ENCODE measurements at places on chromosomes 1 and 21.
A peak's percentile ranks its signal among the peaks of the same experiment; 100 is the strongest.

DNA sequence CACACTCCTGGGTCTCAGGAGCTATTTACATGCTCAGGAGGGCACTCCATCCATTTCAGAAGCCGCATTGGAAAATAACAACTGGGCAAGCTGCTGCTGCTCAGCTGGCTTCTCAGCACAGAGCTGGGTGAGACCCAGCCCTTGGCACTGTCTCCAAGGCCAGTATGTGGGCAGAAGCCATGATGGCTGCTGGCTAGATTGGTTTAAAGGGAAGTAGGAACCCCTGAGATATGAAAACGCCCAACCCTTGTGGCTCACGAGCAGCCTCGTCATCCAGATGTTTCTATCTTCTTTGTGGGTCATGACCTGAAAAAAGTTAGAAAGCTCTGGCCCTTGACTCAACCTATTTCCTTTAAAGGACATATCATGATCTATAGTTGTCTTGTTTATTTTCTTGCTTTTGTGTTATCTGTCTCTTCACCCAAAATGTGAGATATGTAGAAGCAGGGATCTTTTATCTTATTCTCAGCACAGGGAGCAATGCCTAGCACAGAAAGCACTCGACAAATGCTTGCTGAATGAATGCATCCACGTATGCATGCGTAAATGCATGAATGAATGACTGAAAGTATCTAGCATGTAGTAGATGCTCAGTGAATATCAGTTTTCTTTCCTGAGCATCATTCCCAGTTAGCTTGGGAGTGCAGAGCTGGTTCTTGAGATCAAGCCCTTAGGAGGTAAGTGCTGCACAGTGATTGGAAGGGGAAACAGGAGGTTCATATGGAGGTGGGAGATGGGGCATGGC is 11.6 kb downstream of the MYBPH start:
- no peak for DNase-seq

- no peak for DNase-seq
Measured at GRCh38 chr21:35664683-35665082, 395.6 kb downstream of the SETD4 start.

- no peak for DNase-seq
Measured at GRCh38 chr1:10901091-10901890, 104.8 kb upstream of the CASZ1 start.

- DNase-seq: no peak
Measured at GRCh38 chr1:22662318-22662717, 9.3 kb downstream of the C1QB start.

- no peak for DNase-seq
Measured at GRCh38 chr1:78869136-78869535, 137.4 kb downstream of the ADGRL4 start.

DNA sequence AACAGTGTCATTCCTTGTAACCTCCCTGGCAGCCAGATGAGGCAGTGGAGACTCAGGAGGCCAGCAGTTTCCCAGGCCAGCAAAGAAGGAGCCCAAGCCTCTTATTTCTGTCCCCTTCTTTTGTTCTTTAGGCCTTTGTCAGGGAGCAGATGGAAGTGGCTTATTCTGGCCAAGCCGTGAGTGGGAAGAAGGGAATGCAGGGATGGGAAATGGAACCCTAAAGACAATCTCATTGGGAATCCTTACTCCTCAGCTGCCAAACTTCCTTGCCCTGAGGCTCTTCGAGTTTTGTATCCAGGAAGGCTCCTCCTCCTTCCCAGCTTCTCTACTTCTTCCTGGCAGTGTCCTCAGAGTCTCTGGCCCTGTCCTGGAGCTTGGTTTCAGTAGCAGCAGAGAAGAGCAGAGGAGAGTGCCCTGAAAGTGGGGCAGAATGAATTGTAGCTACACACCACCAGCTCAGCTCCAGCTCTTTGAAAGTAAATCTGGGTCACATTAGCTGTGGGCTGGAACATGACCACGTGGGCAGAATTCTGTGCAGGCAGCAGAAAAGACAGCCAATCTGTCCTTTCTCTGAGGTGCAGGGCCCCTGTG is 63.9 kb downstream of the NDUFS5 start:
- peak; percentile 39 for DNase-seq

- DNase-seq: no peak
Measured at GRCh38 chr1:15277933-15278332, 30.9 kb downstream of the FHAD1 start.

DNA sequence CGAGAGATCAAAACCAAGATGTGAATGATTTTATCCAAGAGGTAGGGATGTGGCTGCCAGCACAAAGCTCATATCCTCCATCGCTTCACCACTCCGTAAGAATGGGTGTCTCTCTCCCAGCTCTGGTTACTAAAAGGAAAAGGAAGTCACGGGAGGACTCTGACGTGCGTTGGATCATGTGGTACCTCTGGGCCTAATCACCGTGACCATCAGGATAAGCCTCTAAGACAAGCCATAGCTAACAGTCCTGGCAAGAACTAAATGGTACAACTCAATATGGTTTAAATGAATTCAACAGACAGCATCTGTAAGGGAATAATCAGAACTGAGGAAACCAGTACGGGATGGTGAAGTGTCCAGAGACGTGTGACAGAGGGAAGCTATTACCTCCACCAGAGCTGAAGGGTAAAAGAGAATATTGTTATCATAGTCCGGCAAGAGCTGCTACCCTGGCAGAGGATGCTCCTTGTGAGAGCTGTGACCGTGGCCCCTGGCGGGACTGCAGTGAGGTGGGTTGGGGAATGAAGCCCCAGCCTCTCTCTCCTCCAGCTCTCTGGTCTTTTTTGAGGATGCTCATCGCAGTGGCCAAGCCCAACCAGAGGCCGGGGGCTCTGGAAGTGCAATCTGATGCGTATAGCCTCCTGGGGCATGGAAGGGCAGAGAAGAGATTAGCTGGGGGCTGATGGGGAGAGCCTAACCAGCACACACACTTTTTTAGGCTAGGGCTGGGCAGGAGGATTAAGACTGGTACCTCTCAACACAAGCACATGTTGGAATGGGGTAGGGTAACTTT is 54.2 kb downstream of the KIAA1614 start:
- no peak for DNase-seq

- no peak for DNase-seq
Measured at GRCh38 chr1:47930210-47930840, 66.9 kb downstream of the TRABD2B start.

DNA sequence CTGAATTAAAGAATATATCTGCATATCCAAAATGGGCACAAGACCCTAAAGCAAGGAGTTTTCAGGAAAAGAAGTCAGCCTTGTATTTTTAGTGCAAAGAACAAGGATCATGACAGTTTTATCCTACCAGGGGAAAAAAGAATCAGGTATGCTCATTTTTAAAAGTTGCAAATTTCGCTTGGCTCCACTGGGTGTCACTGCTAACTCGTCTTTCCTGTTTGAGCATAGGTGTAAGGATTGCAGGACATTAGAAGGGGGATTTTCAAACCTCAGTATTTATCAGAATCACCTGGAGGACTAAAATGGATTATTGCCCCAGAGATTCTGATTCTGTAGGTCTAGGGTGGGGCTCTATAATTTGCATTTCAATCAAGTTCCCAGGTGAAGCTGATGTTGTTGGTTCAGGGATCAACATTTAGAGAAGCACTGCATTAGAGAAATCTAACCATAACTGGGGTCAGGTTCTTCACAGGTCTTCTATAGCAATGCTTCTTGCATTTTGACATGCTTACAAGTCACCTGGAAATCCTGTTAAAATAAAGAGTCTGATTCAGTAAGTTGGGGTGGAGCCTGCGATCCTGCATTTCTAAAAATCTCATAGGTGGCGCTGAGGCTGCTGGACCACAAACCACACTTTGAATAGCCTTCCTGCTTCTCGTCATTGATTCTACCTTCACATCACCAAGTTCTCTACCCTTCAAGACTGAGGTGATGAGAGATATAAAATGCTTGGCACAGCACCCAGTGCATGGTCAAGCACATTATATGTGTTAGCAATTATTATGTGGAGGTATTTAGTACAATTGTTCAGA is 39.6 kb downstream of the NUF2 start:
- no peak for DNase-seq

DNA sequence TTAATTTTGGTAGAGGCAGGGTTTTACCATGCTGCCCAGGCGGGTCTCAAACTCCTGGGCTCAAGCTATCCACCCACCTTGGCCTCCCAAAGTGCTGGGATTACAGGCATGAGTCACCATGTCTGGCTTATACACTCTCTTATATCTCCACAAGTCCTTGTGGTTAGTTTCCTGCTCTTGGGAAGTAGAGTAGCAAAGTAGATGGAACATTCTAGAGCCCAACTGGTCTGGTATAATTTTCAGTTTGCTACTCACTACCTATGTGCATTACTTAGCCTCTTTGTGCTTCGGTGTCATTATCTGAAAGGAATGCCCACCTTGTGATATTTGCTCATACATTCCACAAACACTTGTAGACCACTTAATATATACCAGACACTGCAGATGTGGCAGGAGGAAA is 96.6 kb upstream of the IPO9 start:
- no peak for DNase-seq

GRCh38 chr1:67700220-67700619 is 15.2 kb downstream of the GADD45A start:
- no peak for DNase-seq

DNA sequence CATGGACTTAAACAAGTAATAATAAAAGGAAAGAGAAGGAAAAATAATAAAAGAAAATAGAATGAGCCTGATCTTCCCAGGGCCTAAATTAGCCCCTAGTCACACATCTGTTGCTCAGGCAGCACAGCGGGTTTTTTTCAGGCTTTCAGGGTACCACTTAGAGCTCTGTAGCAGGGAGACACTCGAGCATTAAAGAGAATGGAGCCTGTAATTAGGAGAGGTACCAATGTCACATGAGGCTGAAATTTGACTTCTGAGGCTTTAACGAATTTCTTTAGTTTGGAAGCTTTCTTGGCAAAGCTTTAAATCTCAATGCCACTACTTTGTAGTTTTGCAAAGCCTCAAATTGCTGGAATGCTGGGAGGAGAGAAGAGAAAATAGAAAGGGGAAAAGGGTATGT is 116.3 kb downstream of the AK5 start:
- DNase-seq: no peak

GRCh38 chr1:8482979-8483381 is 165.1 kb downstream of the SLC45A1 start:
- DNase-seq: no peak

GRCh38 chr1:8905582-8906191 is 27.2 kb upstream of the ENO1 start:
- peak; percentile 61 for DNase-seq

DNA sequence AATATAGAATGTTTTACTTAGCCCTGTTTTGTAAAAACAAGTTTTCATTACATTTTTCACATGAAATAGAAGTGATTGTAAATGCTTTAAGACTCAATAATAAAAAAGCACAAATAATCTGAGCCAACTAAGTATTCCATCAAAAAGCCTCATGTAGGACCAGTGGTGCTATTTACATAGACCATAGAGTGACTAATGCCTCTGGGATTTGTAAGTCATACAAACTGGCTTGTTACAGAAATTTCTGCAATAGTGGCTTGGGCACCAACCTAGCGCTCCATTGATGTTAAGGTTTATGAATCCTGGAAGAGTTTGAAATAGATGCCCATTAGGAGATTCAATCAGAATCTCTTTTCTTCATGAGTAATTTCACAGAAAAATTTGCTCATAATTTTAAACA is 31.9 kb downstream of the ZMYM1 start:
- DNase-seq: peak; percentile 56

- peak; percentile 41 for DNase-seq
Measured at GRCh38 chr1:154716011-154716410, 108.0 kb upstream of the ADAR start.

DNA sequence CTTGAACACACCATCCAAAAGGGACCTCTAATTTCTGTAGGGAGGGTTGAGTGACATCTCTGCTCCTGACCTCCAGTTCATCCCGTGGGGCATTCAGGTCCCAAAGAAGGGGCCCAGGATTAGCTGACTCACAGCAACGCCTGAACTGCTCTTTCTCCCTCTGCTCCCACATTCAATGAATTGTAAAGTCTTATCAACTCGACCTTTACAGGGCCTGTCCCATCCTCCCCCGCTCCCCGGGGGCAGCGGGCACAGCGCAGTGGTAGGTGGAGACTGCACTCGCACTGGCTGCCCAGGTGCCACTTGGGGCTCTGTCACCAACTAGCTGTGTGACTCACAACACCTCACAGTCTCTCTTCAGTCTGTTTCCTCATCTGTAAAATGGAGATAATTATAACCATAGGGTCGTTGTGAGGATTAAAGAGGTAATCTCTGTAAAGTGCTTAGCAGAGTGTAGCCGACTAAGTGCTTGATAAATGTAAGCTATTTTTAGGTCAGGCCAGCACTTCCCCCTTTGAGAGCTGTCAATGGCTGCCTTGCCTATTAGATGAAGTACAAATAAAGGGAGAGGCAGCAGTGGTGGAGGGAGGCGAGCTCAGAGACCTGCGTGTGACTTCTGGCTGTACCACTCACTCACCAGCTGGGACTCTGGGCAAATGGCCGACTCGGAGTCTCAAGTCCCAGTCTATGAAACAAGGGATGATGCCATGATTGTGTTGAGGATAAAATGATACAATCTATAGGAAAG is 637 bp upstream of the MYBPHL start:
- no peak for DNase-seq

DNA sequence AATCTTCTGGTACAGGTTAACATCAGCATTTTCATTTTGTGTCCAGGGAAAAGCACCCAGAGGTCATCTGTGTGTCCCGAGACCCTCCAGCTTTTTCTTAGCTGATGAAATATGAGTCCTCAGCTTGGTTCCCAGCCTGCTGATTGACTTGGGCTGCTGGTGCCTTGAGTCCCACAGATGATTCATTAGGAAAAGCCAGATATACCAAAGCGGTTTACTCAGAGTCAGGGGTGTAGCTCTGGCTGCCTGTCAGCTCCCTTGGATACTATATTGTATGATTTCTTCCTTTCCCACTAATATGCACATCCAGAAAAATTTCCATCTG is 43.7 kb upstream of the MAB21L3 start:
- peak; percentile 78 for DNase-seq

DNA sequence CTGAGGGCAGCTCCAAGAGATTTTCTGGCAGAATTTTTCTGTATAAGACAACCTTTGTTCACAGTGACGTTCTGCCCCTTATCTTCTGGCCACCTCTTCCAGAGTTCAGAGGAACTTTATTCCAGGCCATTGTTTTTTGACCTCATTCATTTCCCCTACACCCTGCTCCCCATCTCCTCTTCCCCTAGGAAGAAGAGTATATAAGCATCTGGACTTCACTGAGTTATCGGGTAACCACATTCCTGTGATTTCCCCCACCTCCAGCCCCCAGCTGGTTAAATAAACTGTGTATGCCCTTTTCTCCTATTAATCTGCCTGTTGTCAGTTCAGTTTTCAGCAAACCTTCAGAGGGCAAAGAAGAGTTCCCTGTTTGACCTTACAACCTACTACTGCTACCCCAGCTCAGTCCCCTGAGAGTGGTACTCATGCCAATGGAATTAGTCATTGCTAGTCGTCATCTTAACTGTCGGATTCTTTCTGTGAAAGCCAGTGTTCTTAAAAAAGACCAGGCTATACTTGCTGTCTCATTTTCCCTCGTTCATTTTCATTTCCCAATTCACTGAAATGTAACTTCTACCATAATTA is 14.3 kb upstream of the ALG14 start:
- peak; percentile 92 for DNase-seq

GRCh38 chr1:110605446-110605845 is 712 bp downstream of the KCNA2 start:
- DNase-seq: no peak

DNA sequence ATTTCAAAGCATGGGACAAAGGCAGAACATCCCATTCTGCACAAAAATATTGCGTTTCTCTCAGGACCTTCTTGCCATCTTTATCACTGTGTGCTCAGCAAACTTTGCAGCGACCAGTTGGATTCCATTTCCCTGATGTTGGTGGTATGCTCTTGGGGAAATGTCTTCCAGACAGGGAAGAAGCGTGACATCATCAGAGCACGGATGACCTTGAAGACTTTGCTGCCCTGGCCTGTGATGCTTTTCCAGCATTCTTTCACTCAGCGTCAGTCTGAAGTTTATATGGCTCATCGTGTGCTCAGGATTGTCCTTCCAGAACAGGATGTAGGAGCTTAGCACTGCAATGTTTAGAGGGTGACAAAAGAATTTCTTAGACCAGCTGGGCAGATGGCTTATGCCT is 131.4 kb upstream of the F3 start:
- DNase-seq: peak; percentile 69

Data from AG08395 (cell line).